ENCODE measurements at places on chromosomes 4 and X.

- DNase-seq = no peak
Observed at GRCh38 chr4:118354913-118355312, 2.1 kb upstream of the PRSS12 start.

DNA sequence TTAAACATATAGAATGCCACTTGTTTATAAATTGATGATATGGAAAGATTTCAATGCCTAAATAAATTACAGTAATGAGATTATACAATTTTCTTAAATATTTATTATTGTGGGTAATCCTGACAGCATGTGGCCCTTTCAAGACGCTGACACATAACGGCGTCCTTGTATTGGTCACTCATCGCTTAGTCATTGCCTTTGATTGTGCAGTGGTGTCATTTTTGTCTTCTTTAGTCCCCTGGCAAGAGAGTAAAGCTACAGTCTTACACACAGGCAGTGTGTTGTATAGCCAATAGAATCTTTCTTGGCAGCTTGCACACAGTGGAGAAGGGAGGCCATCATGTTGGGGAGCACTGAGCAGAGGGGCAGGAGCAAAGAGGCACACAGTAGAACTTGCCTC, 361.8 kb upstream of the GALNT7 start:
- DNase-seq = no peak

DNA sequence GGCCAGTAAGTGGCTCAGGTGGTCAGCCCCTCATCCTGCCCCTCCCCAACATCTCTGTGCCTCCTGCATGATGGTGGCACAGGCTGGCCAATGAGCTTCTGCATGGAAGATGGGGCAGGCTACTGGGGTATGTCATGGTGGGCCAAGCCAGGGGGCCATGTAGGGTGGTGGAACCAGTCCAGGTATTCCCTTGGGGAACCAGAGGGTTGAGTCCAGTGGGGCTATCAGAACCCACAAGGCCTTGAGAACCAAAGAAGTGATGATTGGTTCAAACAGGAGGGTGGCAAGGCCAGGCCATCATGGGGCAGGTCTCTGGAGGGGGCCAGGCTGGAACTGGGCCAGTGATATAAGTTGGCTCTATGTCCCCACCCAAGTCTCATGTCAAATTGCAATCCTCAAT, 18.8 kb upstream of the PPP2R2C start:
- no peak for DNase-seq

GRCh38 chrX:130705591-130705990, 197.4 kb downstream of the ENOX2 start:
- no peak for DNase-seq

DNA sequence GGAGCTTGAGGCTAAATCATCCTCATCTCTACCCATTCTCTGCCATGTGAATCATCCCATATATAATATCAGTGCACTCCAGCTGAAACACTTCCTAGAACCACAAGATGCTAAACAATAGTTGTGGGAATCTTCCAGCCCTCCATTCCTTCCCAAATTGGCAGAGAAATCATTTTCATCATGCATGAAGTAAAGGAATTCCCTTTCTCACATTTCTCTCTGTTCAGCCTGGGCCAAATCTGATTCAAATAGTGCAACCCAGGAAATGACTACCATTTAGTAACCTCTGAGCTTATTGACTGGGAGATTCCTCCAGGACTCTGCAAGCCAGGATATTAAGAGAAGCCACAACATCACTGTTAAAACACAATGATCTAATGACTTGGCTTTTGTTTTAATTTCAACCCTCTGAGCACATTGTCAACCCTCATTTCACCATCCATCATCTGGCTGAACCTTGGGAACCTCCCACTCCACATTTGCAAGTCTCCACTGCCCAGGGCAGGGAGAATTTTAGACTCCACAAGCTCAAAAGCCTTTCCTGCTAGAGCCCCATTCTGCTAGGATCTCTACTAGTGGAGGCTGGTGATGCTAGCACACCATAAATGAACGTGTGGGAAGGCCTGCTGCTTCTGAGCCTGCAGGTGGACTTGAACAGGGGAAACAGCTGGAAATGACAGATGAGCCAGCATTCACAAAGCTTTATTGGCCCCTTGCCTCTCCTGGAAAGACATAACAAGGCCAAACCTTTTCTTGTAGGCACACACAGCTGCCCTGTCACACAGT, 133.9 kb downstream of the TET2 start:
- peak; percentile 94 for DNase-seq

GRCh38 chr4:118825799-118826198, 10.1 kb downstream of the SEC24D start:
- DNase-seq = no peak

GRCh38 chrX:136032370-136032769, 47.1 kb downstream of the SLC9A6 start:
- DNase-seq = no peak

Measured in fibroblast of skin of right quadriceps (primary cell).